Mesothelial cell of epicardium (in vitro differentiated cells): ENCODE measurements at places on chromosomes 6 and 20.

DNA sequence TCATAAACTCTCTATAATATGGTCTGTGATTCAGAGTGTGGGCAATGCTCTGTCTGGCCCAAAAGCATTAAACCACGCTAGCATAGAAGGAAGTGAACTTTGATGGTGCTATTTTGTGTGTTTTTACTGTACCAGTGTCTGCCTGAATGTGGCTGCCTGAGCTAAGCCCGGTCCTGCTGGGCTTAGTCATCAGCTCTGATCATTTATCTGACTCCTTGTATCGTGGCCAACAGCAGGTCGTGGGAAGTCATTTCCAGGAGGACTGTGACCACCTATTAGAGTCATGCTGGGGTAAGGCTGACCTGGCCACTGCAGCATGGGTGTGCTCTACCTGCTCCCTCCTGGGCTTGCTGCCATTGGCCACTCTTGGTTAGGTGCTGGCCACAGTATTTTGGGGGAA is 239.1 kb upstream of the CEP162 start:
- DNase-seq = no peak

DNA sequence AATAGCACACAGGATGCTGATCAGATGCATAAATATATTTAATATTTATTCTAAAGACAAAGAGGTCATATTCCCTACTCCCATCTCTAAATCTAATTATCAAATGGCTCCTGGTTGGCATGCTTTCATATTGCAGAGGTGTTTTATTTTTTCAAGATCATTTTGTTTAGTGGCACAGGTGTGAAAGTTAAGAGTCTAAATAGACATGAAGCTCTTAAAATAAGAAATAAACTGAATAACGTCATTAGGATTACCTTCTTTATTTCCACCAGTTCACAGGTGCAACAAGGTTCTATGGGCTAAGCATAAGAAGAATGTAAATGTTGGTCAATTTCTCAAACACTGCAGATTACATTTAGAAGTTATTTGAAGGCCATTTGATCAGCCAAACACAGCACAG is 7.1 kb upstream of the CYP24A1 start:
- DNase-seq = no peak

DNA sequence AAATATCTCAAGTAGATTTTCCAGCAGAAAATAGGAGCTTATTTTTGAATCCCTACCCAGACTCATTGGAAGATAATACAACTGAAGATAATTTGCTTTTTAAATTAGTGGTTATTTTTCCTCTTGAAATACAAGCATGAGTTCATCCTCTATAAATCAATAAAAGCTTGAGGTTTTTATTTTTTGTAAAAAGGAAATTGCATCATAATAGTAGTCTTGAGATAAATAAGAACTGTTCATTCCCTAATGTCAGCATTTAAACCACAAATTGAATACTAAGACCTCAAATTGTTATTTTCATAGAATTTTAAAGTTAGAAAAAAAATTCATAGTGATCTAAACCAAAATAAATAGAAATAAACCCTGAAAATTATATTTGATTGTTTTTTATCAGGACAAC is 719.1 kb downstream of the CD109 start:
- DNase-seq = no peak

DNA sequence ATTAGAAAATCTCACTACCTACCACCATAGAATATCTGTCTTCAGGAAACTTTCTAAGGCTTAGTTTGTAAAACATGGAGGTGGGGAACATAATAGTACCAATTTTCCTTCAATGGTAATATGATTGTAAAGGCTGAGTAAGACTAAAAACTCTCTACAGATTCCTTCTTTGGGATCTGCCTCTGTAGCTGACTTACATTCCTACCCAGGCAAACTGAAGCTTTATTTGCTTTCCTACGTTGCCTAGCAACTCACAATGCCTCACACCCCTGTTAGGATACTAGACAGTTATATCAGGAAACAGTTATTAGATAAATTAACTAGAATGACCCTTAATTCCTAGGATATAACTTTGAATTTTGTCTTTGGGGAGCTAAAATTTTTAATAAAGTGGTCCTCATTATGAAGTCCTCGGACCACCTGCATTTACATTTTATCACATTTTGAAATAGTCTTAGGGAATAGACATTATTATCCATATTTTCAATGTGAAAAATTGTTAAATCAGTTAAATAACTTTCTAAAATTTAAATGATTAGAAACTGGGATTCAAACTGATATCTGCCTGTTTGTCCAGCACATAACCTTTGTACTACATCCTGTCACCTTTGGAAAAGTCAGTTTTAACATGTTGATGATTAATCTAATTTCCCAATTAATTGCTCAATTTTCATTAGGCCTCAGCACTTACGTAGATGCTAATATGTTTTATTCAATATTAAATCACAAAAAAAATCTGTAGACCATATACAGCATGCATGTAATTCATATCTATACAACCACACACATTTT is 591.4 kb downstream of the RNF144B start:
- no peak for DNase-seq

DNA sequence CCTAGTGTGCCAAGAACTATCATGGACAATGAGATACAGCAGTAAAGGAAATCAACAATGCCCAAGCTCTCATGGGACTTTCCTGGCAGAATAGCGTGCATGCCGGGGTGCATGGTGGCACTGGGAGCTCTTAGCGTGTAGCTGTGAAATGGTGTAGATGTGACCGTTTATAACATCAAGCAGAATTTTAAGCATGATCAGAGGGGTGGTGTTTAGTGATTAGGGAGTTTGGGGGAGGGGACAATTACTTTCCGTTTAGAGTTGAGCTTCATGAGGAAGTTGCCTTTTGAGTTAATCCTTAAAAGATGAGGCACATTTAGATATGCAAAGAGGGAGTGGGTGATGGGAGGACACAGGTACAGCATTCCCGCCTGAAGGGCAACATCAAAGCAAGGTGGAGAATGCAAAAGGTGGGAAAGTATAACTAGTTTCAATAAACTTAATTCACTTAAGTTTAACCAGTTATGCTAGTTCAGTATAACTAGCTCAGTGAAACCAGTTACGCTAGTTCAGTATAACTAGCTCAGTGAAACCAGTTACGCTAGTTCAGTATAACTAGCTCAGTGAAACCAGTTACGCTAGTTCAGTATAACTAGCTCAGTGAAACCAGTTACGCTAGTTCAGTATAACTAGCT is 661.6 kb downstream of the QKI start:
- no peak for DNase-seq

DNA sequence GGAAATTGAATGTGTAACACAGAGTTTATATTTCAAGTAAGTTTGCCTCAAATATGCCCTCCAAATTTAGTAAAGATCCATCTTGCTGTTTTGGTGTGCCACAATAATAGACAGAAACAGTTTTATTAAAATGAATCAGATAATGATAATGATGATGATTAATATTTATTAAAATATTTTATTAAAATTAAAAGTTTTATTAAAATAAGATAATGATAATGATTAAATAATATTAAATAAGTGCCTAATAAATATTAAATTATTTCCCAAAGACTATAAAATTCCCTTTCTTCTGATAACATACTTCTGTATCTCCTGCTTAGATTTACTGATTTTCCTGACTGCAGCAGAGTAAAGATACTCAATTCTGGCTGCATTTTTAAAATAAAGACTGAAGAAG is 134.5 kb downstream of the PRDM13 start:
- no peak for DNase-seq

GRCh38 chr20:13613917-13614316 is 24.8 kb downstream of the TASP1 start:
- DNase-seq = no peak

DNA sequence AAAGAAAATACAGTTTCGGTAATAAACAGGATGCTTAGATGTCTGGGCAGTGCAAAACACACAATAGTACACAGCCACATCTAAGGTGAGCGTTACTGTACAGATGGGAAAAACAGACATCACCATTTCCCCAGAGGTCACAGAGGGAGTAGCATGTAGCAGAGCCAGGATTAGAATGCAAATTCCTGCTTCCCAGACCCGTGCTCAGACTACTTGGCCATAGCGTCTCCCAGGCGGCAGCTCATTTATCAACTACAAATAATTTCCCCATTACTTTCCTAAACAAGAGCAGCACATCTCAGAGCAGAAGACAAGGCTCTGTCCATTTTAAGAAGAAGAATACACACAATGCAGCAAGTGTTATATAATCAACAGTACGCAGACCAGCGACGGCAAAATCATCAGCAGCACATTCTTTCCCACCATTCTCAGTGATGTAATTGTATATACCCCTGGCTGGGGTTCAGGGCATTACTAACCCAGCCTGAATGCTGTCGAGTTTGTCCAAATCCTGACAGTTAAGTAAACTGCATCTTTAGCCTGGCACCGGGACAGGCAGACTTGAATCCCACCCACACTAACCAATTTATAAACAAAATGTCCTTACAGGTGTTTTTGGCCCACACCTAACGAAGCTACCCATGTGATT is 61.9 kb downstream of the CNKSR3 start:
- no peak for DNase-seq

- DNase-seq = no peak
Observed at GRCh38 chr6:131431718-131432117, 141.3 kb upstream of the ARG1 start.

- no peak for DNase-seq
Observed at GRCh38 chr20:47305667-47306066, 50.8 kb downstream of the ZMYND8 start.

GRCh38 chr6:159853754-159854153 is 37.0 kb upstream of the MAS1 start:
- no peak for DNase-seq

DNA sequence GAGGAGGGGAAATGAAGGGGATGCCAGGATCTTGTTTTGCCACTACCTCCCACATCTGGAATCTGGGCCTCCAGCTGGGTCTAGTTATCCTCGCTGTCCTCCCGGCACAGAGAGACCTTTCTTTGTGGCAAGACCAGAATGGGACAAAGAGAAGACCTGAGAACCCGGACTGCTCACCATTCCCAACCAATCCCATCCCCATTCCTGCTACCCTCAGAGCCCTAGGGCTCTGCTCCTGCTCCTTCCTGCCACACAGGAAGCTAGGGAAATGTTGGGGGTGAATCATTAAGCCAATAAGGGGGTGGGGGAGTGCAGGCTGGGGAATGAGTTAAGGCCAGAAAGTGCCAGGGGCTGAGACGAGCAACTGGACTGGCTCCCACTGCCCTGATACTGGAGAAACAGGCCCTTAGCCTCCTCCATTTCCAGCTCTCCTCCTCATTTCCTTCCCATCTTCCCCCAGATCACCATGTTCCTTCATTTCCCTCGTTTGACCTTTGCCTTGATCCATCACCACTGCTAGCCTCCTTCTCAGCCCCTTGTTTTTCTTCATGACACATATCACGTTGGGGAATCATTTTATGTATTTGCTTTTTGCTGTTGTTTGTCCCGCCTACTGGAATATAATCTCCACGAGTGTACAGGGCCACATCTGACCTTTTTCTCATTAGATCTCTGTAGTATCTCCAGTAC is 4.6 kb upstream of the IER3 start:
- DNase-seq = no peak

GRCh38 chr20:64247970-64248841 is 7.3 kb upstream of the PCMTD2 start:
- DNase-seq = no peak

DNA sequence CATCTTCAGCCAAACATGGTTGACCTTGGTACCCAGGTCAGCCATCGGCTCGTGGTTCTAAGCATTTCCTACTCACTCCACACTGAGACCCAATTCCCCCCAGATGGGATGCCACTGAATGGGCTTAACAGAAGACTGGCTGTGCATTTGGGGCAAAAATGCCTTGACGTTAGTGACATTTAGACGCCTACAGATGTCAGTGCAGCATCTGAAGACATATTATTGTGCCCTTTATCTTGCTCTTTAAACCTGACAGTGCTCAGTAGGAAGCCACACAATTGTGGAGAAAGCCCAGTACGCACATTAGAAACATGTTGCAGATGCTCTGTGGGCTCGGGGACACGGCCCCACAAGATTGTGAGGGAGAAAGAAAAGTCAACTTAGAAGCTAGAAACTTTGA is 414.7 kb downstream of the PTPRT start:
- DNase-seq = no peak

GRCh38 chr6:144893680-144894151 is 608.6 kb downstream of the UTRN start:
- DNase-seq = no peak

DNA sequence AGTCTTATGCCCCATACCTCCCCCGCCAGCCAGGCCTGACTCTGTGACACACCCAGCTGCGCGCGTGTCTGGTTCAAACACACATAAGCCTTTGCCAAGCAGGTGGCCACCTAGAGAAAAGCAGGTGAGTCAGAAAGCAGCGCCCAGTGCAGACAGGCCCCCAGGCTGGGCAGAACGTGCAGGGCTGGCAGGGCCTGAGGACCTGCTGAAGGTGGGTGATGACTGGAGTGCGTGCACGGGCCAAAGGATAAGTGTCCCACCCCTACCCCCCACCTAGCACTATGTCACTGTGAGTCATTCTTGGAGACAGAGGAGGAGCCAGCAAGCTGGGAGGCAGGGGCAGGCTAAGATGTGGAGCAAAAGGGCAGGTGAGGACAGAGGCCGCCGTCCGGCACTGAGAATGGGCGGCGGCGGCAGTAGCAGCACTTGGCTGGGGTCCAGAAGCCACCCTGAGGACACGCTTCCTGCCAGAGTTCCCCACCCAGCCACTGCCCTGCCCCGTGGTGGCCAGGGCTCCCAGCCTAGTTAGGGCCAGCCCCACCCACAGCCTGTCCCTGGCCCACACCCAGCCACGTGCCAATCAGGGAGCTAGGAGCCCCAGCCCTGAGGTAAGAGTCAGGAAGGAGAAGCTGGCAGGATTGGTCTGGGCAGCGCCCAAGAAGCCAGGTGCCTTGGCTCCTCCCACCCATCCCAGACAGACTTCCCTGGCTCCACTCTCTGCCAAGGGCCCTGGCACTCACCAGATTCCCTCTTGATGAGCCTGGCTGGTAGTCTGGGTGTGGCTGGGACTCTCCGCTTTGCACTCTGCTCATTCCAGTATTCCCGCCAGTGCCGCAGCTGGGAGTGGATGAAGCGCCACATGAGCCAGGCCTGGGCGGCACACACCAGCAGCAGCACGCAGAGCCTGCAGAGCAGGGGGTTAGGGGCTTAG is 72.7 kb downstream of the TRAM2 start:
- no peak for DNase-seq

- no peak for DNase-seq
Observed at GRCh38 chr6:169885831-169886230, 134.4 kb downstream of the ERMARD start.

GRCh38 chr6:2363211-2363610 is 117.8 kb upstream of the GMDS start:
- no peak for DNase-seq

GRCh38 chr6:14417377-14417776 is 299.8 kb downstream of the CD83 start:
- DNase-seq = no peak

DNA sequence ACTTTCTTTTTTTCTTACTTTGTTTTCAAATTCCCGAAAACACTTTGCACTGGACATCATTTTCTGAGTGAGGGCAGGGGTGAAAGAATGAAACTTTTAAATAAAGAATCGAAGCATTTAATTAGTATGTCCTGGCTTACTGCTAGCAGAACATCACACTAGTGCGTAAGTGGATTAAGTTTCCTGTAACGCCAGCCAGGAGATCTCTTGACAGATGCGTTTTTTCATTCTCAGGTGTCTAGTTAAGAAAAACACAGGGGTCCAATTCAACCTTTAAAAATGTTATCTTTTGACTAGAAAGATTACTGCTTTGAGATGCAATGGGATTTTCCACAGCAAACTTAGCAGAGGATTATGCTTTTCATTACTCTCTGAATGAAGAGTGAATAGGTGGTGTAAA is 858.8 kb upstream of the EPHA7 start:
- no peak for DNase-seq
